ENCODE measurements at places on chromosomes 5 and 9.

GRCh38 chr5:115548683-115549082 lies 4.1 kb upstream of the FEM1C start:
- no peak for DNase-seq

GRCh38 chr9:77725046-77725694 lies 77.0 kb upstream of the GNA14 start:
- DNase-seq: no peak

- DNase-seq: no peak
Observed at GRCh38 chr5:1443991-1444360, 1.3 kb downstream of the SLC6A3 start.

- DNase-seq: no peak
Observed at GRCh38 chr5:137570070-137570469, 70.9 kb upstream of the SPOCK1 start.

DNA sequence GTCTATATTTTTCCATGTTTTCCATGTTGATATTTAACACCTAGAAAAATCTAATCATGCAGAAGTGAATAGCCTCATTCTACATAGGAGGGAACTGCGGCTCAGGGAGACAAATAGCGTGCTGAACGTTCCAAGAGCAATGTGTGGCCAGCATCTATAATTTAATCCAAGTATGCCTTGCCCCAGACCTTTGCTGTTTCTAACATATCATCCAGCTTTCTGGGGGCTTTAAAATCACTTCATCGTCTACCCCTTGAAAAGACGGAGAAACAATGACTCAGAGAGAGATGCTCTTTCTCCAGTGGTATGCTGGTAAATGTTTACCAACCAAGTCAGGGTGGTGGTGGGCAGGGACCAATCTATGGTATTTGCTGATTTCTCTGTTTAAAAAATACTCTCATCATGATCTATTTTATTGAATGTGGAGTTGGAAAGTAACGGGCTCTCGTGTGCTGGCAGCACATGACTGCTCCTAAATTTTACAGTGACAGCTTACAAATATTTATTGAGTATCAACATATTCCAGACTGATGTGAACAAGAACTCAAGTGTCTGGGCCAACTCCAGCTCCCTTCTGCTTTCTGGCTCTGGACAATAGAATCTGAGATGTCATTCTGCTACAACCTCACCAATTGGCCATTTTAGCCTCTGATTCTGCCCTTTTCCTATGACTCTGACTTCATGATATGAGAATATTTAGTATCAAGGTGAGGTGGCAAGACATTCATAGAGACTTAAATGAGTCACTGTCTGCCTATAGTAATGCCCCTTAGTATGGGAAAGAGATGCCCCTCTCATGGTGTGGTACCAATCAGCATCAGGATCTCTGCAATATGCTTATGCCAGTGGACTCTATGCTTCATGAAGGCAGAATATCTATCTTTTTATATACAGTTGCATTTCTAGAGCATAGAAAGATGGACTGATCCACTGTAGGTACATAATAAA lies 407.4 kb upstream of the TNC start:
- DNase-seq: no peak
